A172 (cell line): ENCODE measurements at places on chromosomes 3 and 15. TPM values are rescaled to one million over a fixed set of nuclear protein-coding genes. Genes with fewer than 3 reads are reported as not detected.

OPA1 gene
- total RNA-seq, result 117 and 159 TPM in 2 replicates

ARID3B gene
- 1.5 and 1.7 TPM in 2 replicates for total RNA-seq

CEP19 gene
- 9.7 and 13.8 TPM in 2 replicates for total RNA-seq

C2CD4A gene
- 0.26 TPM in 1 of 2 replicates, not detected in the other for total RNA-seq

CKMT1B gene
- not detected in 2 replicates for total RNA-seq

GOLGA6B gene
- total RNA-seq, result not detected in 2 replicates

RYR3 gene
- total RNA-seq, result not detected in 2 replicates

GOLGA8M gene
- 0.79 TPM in 1 of 2 replicates, not detected in the other for total RNA-seq

CSNK1G1 gene
- 15.0 and 16.0 TPM in 2 replicates for total RNA-seq

CPN2 gene
- 0.10 TPM in 1 of 2 replicates, not detected in the other for total RNA-seq

SEMA3F gene
- total RNA-seq, result 3.5 and 11.1 TPM in 2 replicates

GOLGA6L9 gene
- 1.6 and 2.1 TPM in 2 replicates for total RNA-seq

RTP1 gene
- not detected in 2 replicates for total RNA-seq

CDHR4 gene
- not detected in 2 replicates for total RNA-seq

DPPA2 gene
- not detected in 2 replicates for total RNA-seq

NDN gene
- total RNA-seq, result not detected in 2 replicates

TRIM59 gene
- total RNA-seq, result 77.4 and 79.6 TPM in 2 replicates

CNTN6 gene
- total RNA-seq, result not detected in 2 replicates
